ENCODE measurements at places on chromosomes 3 and 15.

GRCh38 chr15:83659417-83659812 lies 5.5 kb downstream of the ADAMTSL3 start:
- no peak for DNase-seq

GRCh38 chr3:142645236-142645793 lies 49.1 kb downstream of the PLS1 start:
- DNase-seq = no peak

DNA sequence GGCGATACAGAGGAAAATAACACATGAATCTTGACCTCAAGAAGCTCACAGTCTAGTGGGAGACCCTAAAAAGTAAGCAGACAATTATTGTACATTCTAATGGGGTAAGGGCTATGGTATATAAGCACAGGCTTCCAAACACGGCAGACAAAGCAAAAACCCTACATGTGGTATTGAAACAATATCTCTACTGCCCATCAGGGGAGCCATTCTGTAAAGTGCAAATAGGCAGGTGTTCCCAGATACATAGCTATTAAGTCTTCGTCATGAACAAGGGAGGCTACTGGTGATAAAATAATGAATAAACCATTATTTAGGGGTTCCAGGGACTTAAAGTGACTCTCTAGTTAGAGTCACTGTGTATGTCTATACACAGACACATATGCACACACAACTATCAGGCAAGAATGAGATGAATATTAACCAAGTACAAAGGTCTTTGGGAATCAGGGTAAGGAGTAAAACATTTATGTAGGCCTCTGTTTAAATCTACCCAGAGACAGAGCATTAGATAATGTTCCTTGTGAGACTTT lies 38.7 kb upstream of the ASB14 start:
- peak; percentile 78 for DNase-seq

- no peak for DNase-seq
Observed at GRCh38 chr3:30607032-30607833, 832 bp downstream of the TGFBR2 start.

- DNase-seq = no peak
Observed at GRCh38 chr3:47028146-47028545, 48.7 kb downstream of the NBEAL2 start.

GRCh38 chr3:191170097-191170496 lies 28.9 kb upstream of the OSTN start:
- DNase-seq = no peak

- DNase-seq = no peak
Observed at GRCh38 chr3:44363591-44363990, 25.0 kb downstream of the TCAIM start.

DNA sequence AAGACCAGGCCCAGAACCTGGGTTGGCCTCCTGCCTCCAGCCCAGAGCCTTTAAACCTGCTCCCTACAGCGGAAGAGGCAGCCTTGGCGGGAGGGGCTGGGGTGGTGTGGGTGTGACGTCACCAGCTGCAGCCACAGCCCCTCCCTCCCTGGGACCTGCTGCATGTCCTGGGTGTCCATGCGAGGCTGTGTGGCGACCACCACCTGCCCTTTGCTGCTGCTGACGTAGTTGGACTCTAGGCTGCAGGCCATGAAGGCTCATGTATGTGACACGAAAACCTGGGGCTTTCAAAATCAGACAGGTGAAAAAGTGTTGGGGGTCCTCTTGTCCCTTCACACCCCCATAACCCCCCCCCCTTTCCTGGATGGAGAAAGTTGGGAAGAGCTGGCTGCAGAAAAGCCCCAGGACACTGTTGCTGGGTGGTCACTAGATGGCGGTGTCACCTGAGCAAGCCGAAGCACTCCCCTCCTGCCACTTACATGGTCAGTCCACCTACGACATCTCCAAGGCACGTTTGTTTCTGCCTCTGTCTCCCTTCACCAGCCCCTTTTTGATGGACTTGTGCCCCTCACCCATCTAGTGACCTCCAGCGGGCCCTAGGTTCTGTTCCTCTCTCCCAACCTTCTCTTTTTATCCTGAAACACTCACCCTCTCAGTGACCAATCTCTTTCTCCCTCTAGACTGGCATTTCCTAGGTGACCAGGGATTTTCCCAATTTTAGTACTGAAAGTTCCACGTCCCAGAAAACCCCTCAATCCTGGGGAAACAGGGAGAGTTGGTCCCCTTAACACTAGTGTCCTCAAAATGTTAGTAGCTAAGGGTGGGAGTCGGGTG lies 35.2 kb downstream of the SLC6A20 start:
- peak; percentile 45 for DNase-seq

GRCh38 chr3:31876331-31876730 lies 104.7 kb downstream of the OSBPL10 start:
- DNase-seq = no peak

DNA sequence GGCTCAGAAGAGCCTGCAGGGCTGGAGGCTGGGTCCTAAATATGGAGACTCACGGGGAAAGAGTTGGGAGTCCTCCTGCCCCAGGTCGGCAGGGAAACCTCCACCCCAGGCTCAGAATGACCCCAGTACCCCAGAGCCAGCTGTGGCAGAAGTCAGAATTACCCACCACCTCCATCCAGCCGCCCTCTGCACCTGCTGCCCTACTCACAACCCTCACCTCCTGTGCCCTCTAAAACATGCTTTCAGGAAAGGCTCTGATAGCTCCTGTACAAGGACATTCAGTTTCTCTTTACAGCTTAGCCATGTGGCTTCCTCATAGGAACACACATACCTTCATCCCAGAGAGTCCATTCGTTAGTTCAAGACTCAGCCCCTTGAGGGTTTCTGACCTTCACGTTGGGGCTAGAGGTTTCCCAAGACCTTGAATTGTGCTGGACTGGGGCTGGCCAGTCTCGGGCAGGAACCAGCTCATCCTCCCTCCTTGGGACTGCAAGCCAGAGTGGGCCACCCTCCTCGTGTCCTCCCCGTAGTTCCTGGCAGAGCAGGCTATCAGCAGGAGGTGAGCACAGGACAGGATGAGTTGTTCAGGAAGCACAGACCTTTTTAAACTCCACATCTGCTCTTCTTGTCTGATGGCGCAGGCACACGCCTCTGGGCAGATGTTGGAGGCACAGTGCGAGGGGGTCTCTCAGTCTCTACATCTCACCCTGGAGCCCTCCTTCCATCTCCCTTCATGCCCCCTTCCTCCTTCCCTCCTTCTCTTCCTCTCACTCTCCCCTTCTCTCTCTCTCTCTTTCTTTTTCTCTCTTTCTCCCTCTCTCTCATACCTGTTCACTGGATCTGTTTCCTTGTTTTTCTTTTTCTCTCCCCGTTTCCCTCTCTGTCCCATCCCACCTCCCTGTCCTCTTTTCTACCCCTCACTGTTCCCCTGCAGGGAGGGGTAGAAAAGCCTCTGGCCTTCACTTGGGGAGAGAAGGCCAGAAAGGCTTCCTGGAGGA lies 55.9 kb upstream of the NR2C2 start:
- no peak for DNase-seq

GRCh38 chr3:98778383-98778782 lies 15.2 kb downstream of the ST3GAL6 start:
- DNase-seq = no peak

DNA sequence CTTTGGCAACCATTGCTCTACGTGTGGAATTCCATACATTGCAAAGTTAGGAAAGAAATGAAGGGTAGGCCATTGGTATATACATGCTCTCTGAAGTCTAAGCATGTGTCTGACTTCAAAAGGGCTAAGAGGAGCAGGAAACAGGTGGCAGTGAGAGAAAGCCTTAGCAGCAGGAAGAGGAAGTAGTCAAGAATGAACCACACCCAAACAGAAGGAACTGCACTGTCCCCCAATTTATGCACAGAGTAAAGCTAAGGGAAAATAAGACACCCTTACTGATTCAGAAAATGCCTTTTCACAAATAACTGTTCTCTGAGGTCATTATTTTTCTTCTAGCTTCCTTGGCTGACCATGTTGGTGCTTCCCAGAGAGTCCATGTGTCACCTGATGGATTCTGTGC lies 575.4 kb downstream of the NTRK3 start:
- DNase-seq = no peak

- no peak for DNase-seq
Observed at GRCh38 chr3:6791161-6791560, 69.8 kb upstream of the GRM7 start.

GRCh38 chr3:69848113-69848512 lies 108.8 kb downstream of the MITF start:
- DNase-seq = no peak

DNA sequence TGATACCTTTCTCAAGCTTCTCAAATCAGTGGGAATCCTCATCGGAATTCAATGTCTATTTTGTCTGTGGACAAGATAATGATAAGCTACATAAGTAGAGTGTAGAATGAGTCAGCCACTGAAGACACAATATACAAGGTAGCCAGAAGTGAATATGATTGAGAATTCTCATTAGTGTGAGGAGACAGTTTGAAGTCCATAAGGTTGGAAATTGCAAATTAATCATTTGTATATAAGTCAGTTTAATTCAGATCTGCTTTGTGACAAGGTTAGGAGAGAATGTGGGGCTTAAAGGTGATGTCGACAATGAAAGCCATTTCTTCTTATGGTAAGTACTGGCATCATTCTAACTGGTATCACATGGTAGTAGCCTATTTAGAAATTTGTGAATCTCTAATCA lies 4.2 kb downstream of the ARPP21 start:
- no peak for DNase-seq

DNA sequence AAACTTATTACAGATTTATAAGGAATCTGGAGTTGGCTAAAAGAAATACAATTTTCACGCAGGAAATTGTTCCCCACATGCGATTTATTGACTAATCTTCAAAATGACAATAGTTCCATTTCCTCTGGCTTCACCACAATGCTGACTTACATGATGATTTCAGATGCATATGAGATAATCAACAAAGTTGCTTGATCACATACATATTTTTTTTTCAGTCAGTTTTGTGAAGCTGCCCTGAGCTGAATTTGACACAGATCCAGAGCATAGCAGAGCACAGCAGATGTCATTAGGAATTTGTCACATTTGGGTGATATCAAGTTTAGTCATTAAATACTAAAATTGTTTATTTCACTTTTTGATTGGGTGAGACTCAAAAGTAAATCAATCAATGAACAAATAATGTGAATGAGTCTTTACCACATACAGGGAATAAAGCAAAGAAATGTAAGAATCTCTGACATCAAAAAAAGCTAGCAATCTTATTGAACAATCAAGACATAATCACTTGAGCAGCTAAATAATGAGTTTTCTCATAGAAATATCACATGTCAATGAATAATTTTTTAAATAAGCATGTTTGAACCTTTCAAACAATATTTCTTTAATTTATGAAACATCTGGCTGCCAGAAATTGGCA lies 18.3 kb downstream of the CPB1 start:
- no peak for DNase-seq

DNA sequence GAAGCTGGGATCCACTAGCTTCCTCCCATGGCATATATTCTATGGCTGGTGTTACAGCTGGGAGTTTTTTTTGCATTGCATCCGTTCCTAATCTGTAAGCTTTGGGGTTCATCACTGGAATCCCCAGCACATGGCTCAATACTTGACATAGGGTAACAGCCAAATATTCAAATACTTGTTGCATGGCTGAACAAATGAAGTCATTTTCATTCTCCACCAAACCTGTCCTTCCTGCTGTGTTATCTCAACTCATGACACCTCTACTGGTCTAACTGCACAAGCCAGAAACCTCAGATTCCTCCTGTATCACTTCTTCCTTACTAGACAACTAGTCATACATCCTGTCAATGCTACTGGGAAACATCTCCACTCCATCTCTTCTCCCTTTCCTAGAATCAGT lies 43.4 kb downstream of the ST3GAL6 start:
- DNase-seq = no peak

- DNase-seq = peak; percentile 56
Observed at GRCh38 chr15:36970522-36970921, 129.8 kb downstream of the MEIS2 start.

GRCh38 chr15:72231066-72231832 lies at the start of gene PKM:
TSS of gene PKM (minus strand) at chr15:72231190. CDS start at chr15:72219097, 12,093 bp downstream.
- DNase-seq = peak; percentile 95

DNA sequence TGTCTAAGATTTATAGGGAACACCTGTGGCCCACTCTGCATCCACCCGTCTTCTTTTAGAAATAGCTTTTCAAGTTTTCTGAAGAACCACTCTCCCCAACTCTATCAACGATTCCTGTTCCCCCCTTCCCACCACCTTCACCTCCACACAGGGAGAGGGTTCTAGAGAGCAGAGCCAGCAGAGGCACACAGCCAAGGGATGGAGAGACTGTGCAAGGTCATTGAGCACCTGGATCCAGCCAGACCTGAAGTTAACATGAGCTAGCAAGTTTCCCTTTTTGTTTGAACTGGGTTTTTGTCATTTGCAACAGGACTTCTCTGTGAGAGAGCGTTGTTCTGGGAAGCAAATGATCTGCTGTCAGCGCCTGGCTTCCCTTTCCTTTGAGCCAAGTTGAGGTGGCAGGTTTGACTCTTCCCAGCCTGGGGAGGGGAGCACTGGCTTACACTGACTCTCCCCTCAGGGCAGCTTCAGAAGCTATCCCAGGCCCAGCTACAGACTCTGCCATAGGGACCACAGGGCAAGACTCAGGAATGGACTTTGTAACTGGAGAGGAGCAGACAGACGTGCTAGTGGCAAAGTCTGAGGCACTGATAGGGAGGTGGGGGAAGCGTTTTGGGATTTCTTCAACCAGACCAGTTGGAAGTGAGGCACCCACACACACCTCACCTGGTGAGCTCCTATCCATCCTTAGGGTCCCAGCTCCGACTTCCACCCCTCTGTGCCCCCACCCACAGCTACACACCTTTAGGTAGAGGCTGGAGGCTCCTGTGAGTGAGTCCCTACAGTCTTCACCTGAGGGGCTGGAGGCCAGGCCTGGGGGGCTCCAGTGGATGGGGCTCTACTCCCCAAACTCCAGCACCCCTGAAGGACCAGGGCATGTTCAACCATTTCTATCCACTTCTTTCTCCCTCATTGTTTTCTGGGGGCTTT lies 19.4 kb upstream of the PLXNA1 start:
- DNase-seq = peak; percentile 64

DNA sequence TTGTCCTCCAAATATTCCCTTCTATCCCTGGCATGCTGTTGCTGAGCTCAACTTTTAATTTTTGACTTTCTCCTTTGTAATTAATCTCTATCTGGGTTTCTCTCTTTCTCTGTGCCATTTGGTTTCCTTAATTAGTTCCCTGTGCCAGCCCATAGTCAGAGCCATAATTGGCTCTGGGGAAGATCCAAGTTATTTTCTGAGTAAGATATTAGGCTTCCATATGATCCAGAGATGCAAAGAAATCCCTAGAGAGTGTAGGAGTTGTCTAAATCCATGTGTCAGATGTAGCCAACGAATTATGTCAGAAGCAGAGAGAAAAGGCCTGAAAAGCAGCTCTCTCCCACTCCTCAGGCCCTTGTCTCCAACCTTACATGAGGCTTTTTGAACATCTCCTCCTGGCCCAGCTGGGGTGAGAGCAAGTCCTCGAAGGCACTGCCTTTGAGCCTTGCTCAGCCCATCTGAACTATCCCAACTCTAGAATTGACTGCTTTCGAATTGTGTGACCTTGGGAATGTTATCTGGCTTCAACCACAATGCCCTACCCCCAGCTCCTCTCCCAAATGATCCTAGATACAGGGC lies 46.4 kb downstream of the MOBP start:
- DNase-seq = no peak

DNA sequence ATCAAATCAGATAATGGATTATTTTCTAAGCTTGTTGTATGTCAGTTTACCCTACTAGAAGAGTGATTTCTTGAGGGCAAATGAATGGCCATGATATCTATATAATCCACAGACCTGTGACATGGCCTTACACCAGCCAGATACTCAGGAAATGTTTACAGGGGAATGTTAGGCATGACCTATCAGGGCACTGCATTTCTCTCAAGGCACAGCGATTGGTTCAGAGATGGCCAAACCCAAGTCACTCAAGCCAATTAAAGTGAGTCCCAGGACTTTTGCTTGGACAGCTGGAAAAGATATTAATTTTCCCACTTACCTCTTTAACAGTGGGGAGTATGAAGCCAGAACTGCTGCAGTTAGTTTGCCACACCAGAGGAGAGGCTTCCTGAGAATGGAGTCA lies 28.7 kb upstream of the GATA2 start:
- no peak for DNase-seq
